ENCODE measurements at places on chromosomes 7 and 10. TPM values are rescaled to one million over a fixed set of nuclear protein-coding genes. Genes with fewer than 3 reads are reported as not detected.

DNA sequence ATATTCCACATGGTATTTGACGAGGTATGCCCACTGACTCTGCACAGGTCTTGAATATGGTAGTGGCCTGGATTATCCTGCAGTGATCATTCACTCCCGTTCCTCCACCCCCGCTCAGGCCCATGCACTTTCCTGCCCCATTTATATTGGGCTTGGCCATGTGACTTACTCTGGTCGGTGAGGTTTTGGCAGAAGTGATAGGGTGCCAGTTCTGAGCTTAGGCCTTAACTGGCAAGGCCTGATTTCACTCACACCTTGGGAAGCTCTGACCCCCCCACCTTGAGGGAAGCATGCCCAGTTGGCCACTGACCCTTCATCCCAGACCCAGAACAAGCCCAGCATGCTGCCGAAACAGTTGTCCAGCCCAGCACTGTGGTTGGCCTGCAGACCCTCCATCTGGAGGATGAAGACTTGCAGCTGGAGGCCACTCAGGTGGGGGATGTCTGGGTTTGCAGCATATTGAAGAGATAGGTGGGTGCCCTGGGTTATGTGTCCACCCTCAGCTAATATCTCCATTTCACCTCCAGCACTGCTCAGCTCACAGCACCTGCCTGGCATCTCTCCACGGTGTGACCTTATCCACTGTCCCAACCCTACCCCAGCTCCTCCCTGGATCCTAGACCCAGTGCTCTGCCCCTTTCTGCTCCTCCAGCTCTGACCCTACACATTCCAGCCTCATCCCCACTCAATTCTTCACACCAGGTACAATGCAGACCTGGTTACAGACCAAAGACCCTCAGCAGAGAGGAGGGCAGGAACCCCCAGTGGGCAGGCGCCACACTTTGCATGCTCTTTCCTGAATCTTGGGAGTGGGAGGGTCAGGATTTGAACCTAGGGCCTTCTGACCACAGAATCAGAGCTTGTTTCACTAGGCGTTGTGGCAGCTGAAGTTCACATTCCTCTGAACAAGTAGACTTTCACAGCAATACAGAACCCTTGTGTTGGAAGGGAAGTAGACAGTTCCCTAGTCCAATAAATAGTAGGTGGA lies 138.1 kb upstream of the CHST15 start:
- DNase-seq: no peak

- DNase-seq: peak; percentile 14
Observed at GRCh38 chr7:54543051-54543488, 895 bp downstream of the VSTM2A start.

DNA sequence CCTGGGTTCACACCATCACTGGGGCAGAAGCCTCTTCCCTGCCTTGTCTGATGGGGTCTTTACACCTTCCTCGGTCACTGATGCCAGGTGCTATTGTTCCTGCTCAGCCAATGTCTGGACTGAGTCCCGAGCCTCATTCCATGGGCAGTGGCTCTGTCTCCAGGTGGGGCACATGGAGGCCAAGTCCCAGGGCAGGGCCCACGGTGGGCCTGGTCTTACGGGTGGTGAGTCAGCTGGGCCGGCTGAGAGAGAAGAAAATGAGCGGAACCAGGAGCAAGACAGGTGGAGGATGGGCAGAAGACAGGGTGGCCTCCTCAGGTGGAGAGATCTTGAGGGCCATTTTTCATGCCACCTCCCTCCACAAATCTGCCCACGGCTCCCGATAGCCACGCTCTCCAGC lies 131.7 kb upstream of the FAM20C start:
- no peak for DNase-seq

DNA sequence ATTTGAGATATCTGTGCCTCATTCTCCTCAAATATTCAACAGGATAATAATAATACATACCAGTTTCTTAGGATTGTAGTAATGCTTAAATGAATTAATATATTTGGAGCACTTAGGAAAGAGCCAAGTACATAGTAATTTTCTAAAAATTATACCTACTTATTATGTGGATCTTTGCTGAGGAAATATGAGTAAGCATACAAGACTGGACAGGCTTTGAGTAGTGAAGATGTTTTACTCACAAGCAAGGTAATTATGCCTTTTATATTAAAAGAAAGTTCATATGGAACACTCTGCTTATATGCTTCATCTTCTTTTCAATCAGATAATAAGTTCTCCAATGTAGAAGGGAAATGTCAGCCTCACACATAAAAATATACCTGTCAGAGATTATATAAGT lies 337.5 kb upstream of the KAT6B start:
- DNase-seq: no peak

- DNase-seq: no peak
Observed at GRCh38 chr10:80277016-80277415, 12.4 kb downstream of the MAT1A start.

- DNase-seq: no peak
Observed at GRCh38 chr7:21504021-21504420, 38.8 kb upstream of the DNAH11 start.

PTF1A gene
- polyA plus RNA-seq: not detected

HOXA3 gene
- polyA plus RNA-seq: 4.7 TPM
